PC-9 (cell line): ENCODE measurements at places on chromosomes 3 and 15.

DNA sequence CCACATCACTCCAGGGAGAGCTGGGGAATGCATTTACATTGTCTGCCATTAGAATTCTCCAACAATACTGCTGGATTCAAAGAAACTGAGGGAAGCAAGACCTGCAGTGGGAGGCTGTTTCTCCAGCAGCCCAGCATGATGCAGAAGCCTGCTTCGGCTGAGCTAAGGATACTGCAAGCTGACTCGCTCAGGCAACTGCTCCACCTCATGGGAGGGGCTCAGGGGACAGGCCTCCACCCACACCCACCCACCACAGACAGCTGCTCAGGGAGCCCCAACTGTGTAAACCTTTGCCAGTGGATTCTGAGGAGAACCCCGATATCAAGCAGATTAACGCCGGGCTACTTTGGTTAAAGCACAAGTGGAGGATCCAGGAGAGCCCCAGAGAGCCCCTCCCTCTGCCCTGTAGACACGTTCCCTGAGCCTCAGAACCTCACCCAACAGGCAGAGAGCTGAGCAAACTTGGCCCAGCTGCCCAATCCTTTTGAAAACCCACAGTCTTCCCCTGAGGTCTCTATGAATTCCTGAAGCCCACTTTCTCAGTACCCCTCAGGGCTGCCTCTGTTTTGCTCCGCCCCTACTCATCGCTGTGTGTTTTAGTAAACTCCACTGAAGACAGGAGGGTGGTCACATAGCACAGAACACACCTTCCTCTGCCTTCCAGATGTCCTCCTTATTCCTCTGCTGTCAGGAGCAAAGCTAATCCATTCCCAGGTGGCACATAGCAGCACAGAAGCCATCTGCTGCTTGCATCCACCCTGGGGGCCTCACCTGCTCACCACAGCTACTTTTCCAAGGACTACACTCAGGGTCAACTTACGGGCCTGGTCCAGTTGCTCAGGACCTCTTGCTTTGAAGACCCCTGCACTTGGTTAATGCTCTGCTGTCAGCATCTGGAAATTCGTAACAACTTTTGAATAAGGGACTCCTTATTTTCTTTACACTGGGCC is 269.0 kb downstream of the ABHD5 start:
- no peak for DNase-seq

DNA sequence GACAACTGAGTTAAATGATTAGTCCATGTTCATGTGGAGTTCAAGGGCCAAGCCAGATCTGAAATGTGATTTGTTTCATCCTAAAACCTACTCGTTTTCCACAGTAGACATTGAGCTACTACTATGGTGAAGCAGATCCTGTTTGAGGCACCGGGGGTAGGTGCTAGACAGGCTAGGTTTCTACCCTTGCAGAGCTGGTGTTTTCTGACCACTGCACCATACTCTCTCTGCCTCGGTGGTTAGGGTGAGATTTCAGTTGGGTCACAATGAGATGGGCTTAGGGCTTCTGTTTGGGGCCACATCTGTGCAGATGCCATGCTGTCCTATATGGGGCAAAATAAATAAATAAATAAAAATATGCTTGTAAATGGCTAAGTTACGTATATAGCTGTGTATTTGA is 99.3 kb downstream of the OXNAD1 start:
- no peak for DNase-seq

GRCh38 chr3:31408720-31409119 is 124.0 kb upstream of the STT3B start:
- no peak for DNase-seq

DNA sequence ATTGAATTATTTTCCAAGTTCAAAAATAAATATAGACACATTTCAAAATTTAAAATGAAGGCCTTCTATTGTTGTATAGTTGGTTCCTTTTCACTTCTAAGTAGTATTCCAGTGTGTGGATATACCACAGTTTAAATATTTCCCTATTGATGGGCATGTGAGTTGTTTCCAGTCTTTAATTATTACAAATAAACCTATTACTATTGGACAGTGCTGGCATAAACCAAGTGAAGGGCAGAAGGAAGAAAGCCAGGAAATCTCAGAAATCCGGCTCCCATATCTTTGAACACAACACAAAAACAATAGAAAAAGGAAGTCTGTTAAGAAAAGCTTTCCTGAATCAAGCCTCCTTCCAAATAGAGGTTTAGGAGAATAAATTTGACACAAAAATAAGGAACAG is 26.1 kb downstream of the GOLGB1 start:
- DNase-seq: no peak
